Activated T-cell treated with anti-CD3 and anti-CD28 coated beads for 1 hour (primary cell): ENCODE measurements at places on chromosomes 3 and 15.

DNA sequence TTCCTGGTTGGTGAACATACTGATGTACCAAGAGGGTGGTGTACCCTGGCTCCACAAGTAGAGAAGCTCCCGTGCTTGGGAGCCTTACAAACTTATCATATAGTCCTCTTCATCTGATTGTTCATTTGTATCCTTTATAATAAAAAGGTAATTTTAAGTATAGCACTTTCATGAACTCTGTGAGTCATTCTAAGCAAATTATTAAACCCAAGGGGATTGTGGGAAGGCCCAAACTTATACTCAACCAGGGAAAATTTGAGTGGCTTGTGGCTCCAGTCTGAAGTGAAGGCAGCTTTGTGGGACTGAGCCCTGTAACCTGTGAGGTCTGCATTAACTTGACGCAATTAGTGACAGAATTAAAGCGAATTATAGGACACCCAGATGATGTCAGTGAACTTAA lies 29.0 kb downstream of the TTBK2 start:
- no peak for DNase-seq

DNA sequence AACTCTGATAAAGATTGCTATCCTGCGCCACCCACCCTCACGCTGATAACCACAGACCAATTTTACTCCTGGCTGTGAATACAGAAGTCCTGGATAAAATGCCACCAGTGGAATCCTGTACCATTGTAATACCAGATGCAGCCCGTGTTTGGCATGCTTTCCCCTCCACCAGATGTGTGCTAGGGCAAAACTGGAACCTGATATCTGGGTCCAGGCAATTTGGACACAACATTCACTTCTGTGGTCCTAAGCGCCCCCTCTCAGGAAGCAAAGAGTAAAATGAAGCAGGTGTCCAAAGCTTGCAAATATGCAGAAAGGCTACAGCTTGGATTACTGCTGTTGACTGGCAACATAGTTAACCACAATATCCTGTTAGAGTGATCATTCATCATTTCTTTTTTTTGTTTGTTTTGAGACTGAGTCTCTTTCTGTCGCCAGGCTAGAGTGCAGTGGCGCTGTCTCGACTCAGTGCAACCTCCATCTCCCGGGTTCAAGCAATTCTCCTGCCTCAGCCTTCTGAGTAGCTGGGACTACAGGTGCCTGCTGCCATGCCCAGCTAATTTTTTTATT lies 32.8 kb downstream of the LOXL1 start:
- no peak for DNase-seq

GRCh38 chr15:45126535-45127158 lies 3.0 kb downstream of the DUOXA1 start:
- DNase-seq: peak; percentile 25

GRCh38 chr3:98556164-98557130 lies 24.7 kb downstream of the GPR15 start:
- peak; percentile 28 for DNase-seq

DNA sequence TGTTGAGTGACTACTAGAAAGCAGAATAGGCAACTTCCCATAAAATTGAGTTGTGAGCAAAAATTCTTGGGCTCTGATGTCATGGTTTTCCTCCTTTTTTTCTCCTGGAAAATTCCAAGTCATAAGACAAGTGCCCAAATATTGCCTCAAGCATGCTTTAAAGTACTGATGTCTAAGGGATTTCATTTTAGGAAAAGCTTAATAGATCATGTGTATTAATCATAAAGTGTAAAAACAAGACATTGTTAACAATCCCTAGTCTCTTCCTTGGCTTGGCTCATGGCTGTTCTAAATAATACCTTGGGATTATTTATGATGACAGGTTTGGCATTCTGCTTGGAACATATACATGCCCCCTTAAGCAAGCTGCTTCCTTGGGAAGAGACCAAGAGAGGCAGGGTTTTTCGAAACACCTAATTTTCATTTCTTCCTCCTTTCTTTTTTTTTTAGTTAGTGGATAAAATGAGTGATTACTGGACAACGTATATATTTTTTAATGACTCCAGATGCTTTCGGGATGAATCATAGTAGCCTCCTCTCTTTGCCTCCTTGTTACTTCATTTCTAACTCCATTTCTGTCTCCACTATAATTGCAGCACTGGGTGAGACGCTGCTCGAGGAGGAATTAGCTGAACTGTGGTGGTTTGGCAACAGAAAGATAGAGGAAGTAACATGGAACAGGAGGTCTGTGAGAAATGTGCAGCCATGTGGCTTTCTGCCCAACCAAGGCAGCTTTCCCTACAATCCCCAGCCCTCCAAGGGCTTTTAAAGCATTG lies 104.9 kb downstream of the TPRG1 start:
- no peak for DNase-seq

GRCh38 chr15:68206711-68207151 lies 1.6 kb upstream of the CALML4 start:
- no peak for DNase-seq

DNA sequence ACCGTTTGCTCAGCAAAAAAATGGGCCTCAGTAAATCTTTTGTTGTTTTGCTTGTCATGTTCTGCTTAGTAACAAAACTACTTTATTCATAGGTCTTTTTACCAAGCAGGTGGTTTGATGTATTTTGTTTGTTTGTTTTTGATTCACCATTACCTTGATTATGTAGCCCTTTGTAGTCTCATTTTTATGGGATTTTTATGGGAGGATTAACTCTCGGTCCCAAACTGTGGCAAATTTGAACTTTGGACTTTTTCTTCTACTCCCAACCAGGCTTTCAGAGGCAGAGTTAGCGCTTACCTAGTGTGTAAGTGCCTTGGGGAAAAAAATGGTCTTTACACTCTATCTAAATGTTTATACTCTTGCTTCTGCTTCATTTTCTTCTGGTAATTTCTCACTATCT lies 276.7 kb upstream of the POU1F1 start:
- no peak for DNase-seq
